ENCODE measurements at places on chromosomes 7 and 10.
A peak's percentile ranks its signal among the peaks of the same experiment; 100 is the strongest.

GRCh38 chr7:99141841-99142726 is 1.8 kb downstream of the SMURF1 start:
- DNase-seq, result peak; percentile 55

DNA sequence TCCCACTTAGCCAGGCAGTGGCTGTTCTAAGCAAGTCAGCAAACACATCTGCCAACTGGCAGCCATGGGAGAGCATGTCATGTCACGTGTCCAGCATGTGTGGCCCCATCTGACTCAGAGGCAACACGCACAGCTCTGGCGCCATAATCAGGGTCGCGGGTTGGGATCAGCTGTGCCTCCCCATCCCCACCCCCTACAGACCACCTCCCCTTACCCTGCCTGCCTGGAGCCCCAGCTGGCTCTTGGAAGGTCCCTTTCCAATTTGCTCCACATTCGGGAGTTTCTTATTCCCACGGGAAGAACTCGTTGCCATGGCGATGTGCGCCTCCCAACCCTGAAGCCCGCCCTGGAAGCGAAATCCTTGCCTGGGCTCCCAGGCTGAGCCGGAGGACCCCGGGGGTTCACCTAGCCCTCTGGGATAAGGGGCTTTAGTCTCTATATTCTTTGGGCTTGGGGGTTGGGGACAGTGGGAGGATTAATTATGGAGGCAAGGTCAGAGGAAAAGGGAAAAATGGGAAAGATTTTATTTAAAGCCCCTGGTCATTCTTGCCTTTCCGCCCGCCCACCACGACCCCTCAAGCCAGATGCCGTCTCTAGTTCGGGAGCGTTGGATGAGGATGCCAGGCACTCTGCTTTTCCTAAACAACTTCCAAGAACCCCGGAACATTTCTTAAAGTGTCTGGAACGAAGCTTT is 283.7 kb downstream of the ZEB1 start:
- no peak for DNase-seq

DNA sequence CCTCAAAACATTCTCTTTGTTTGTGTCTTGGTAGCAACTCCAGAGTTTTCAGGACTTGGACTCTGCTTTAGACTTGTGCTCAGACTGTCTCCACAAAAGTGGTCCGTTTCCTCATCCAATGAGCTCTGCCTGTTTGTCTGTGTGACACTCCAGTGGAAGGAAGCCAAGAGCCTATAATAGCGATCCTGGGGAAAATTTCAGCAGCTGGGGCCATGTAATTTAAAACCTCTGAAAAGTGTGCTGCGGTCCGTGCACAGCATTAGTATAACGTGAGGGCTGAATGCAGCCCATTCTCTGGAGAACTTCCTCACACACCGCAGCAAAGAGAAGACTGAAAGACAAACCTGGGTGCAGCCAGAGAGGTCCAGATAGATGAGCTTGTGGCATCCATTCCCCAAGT is at the start of gene LRRC17:
Gene LRRC17, plus strand, starts transcription at position 259 of the 400 bp plus-strand sequence. CDS start 20,914 bp downstream, outside the sequence.
- DNase-seq, result no peak

DNA sequence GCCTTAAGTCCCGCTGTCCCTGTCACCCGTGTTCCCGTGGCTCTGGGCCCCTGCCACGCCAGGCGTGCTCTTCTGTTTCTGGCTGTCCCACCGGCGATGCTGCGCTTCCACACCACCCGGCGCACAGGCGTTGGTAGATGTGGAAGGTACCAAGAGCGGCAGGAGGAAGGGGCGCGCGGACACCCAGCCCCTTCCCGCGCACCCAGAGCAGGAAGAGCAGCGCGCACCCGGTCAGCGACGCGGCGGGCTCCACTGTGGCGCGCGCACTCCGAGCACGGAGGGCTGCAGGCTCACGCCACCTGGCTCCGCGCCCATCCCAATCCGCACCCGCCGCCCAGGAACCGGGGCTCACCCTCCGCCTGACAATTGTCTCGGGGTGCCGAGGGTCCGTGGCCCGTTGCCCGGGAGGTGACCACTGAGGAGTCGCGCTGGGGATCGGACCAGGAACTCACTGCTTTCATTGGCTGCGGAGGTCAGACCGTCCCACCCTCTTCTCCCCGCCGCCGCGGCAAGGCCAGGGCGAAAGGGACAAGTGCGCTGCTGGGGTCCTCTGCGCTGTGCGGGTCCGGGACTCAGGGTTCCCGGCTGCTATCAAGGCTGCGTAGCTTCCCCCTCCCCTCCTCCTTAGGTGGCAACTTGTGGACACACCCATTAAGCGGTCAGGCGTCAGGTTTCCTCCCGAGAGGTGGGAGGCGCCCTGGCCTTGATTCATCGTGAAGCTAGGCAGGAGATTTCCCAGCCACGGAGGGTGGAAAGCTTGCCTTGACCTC is 121.6 kb upstream of the ZNF92 start:
- no peak for DNase-seq

DNA sequence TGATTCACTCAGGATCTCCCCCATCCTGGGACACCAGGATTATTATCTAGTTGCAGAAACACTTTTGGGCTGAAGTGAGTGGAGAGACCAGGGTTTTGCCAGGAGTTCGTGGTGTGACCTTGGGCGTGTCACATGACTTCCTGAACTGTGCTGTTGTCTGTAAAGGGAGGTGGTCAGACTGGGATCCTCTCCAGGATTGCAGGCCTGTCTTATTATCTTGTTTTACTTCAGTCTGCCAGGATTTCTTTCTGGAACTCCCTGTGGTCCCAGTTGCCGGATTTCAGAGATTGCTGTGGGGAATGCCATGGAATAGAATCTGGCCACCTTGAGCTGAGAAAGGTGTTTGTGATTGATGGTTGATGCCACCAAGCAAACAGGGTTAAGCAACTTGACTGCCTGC is 35.8 kb downstream of the CRCP start:
- peak; percentile 9 for DNase-seq

DNA sequence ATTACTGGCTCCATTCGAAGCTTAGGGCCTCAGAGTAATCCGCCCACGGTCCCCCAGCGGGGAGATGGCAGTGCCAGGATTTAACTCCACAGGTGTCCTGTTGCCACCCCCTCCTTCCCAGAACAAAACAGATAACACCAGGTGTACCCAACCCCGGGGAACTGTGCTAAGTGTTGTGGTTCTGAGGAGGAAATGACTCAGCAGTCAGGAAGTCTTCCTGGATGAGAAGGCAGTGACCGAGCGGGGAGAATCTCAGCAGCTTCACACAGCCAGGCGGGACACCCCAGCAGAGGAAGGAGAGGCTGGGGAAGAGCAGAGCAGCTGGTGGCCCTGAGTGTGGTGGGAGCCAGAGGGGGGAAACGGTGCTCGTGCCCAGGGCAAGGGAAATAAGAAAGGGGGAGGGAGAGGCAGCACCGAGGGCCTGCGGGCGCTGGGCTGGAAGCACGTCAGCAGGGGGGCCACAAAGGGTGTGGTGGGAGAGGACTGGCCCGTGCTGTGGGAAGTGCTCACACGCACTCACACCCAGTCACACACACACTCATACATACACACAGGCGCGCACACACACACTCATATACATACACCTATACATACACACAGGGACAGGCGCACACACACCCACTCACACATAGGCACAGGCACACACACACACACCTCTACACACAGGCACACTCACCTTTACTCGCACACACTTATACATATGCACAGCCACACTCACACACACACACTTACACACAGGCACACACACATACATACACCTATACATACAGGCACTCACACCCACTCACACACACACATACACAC is 59.8 kb upstream of the CHST15 start:
- peak; percentile 37 for DNase-seq

- no peak for DNase-seq
Measured at GRCh38 chr7:111026806-111027205, 64.1 kb upstream of the LRRN3 start.

- DNase-seq, result no peak
Measured at GRCh38 chr7:117024811-117025210, 71.5 kb downstream of the ST7 start.

DNA sequence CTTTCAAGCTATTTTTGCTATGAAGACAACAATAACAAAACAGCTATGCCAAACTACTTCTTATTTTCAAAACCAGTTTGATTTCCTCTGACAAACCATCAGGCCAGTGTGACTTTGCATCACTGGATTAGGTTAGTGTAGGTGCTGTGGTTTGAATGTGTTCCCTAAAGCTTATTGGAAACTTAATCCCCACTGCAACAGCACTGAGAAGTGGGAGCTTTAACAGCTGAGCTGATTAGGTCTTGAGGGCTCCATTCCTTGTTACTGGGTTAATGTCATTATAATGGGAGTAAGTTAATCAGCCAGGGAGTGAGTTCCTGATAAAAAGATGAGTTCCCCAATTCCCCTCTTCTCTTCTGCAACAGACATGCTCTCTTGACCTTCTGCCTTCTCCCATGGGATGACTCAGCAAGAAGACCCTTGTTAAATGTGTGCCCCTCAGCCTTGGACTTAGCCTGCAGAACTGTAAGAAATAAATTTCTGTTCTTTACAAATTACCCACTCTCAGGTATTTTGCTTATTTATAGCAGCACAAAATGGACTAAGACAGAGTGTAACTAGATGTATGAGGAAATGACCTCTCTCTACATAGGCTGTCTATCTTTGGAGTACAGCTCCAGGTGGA is 186.8 kb downstream of the CTTNBP2 start:
- no peak for DNase-seq

DNA sequence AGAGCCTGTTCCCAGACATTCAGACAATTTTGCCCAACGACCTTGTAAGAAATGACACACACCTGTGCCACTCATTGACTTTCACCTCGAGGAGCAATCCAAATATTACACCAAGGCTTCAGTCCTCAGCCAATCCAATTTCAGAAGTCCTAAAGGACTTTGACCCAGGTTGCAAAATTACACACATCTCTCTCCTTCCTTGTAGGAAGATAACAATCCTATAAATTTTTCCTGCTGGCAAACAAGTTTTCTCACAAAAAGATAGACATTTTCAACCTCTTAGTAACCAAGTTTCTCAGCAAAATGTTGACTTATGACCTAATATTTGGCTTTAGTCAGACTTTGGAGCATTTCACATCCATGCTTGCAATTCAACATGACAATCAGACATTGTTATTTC is 745.0 kb downstream of the GRID1 start:
- DNase-seq, result no peak

- DNase-seq, result peak; percentile 54
Measured at GRCh38 chr7:104231054-104232046, 23.5 kb upstream of the ORC5 start.

DNA sequence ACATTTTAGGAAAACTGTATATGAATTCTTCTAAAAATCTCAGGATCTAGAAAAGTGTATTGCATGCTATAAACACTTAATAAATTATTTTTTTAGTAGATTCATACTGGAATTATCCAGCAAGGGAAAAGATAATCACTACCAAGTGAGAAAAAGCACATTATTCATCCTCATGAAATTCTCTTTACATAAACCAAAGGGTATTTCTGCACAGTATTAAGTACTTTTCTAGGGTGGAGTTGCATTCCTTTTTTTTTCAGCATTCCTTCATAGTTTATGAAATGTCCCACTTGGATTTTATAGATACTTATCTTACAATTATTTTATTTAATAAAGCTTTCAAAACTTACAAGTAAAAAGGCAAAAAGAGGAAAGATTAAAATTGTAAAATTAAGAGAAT is 403.3 kb downstream of the HGF start:
- no peak for DNase-seq

DNA sequence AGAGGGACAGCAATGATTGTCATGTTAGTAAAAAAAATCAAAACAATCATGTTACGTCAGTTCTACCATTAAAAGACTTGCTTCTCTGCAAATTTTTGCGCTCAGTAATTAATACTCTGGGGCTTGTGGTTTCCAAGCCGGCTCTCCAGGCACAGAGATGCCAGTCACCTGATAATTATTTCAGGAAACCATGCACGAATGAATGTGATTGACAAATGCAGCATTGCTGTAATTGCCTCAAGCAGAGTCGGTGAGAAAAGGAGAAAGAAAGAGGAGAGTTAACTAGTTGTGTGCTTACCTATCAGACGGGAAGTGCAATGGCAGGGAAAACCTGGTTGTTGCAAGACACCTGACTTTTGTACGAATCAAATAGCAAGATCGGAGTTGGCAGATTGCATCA is 609.8 kb upstream of the MKI67 start:
- DNase-seq, result no peak

DNA sequence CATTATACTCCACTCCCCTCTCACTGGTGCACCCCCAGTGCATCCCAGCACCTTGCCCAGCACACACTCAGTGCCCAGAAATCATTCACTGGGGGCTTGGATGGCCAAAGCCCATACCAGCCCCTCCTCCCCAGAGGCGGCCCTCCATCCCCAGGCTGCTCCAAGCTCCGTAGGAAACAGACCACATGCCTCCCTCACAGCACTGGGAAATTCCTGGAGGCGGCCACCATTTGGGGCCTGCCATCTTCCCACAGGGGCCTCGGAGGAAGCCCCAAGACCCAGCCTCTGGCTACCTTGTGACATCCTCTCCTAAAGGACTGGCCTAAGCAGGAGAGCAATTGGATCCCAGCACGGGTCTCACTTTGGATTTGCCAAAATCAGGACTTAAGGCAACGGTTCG is 49.7 kb downstream of the FOXL3 start:
- no peak for DNase-seq

DNA sequence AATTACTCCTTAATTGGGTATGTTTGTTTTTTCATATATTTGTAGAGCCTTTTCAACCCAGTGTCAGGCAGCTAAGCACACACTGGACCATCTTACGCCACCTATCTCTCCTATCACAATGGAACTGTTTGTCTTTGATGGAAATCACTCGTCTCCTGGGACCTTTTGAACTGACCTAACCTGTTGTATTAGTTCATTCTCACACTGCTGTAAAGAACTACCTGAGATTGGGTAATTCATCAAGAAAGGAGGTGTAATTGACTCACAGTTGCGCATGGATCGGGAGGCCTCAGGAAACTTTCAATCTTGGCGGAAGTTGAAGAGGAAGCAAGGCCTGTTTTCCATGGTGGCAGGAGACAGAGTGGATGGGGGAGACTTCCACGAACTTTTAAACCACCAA is 182.0 kb downstream of the TCERG1L start:
- no peak for DNase-seq

- no peak for DNase-seq
Measured at GRCh38 chr7:130996205-130996832, 262.3 kb upstream of the KLF14 start.

GRCh38 chr7:100678291-100678984 is 4.9 kb downstream of the GNB2 start:
- DNase-seq, result no peak

DNA sequence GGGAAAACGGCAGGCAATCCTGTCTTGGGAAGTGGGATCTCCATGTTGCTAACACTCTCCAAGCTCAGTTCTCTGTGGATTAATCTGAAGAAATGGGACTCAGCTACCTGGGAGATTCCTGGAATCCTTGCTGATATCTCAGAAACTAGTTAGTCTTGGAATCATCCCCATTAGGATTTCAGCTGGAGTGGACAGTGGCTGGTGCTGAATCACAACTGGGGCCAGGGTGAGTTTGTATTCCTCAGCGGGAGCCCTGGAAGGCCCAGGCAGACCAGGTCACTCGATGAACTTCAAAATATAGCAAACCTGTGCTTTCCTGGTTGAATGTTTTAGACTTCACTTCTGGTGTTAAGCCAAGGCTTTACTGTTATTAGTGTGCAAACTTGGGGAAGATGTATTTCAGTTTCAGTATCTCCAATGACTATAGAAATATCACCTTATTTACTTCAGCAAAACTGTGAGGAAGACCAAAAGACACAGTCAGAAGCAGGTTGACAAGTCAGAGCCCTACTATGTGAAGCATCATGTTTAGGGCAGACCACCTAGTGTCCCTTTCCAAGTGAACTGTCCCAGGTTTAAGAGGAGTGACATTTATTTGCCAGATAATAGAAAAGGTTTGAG is 126.1 kb downstream of the AOAH start:
- DNase-seq, result no peak

All from inflammatory macrophage treated with lipopolysaccharide for 1 hour (primary cell).